ENCODE measurements at places on chromosomes 3 and 15. TPM values are rescaled to one million over a fixed set of nuclear protein-coding genes. Genes with fewer than 3 reads are reported as not detected.

DNA sequence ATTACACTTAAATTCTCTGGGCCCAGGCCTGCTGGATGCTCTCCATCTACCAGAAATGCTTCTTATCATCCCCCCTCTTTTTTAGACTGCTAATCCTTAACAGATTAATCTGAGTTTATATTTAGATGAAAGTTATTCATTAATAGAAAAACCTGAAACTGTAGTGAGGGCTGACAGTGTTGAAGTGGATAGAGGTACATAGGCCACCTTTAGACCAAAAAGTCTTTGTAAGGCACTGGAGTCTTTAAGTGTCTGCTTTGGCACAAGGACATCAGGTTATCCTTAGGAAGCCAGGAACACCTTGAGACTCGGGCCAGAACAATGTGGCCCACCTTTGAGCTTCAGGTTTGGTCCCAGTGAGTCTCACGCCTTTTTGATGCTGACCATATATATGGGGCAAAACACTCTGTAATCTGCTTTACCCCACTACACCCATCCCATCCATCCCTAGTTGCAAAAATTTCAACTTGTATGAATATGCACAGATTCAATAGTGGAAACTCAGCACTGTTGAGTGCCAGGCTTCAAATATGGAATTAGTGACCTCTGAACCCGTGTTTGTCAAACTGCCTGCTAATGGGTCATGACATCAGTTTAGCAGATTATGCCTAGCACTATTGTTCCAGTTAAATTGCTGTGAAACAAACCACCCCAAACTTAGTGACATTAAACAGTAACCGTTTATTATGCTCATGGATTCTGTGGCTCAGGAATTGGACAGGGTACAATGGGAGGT lies 44.0 kb downstream of the PDE8A start:
- no peak for DNase-seq

DNA sequence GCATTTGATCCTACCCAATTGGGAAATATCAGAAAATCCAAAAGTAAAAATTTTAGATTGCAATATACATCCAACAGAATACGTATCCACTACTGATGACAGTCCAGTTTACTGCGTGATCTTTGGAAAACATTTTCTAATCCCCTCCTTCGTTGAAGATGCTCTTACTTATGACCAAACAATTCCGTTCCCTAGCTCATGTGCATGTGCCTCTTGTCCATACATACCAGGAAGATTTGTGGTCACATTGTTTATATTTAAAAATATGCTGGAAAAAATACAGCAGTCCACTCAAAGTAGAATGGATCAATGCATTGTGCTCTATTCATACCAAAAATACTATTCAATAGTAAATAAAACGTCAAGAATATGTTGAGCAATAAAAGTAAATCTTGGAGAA lies 135.3 kb downstream of the CHL1 start:
- no peak for DNase-seq

DNA sequence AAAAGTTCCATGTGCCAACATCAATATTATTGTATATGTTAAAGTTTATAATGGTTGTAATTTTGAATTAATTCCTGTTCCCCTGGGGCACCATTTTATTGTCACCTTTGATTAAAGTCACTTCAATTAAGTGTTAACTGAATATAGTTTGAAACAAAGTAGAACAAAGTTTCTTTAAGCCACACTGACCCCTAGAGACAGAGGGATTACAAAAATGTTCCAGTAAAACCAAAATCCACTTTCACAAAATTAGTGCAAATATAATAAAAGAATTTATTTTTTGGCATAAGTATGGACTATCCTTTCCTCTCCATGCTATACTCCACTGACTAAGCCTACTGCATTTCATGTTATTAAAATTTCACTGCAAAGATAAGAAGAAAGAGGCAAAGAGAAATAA lies 123.9 kb downstream of the ZMAT3 start:
- DNase-seq = no peak

GRCh38 chr15:66169023-66169422 lies 84.5 kb downstream of the MEGF11 start:
- DNase-seq = no peak

GRCh38 chr15:51227940-51228732 lies 110.3 kb downstream of the CYP19A1 start:
- DNase-seq = no peak

- no peak for DNase-seq
Measured at GRCh38 chr3:43854283-43854682, 163.5 kb downstream of the ABHD5 start.

SMCO1 gene
- not detected for total RNA-seq

GRCh38 chr3:173902401-173902800 lies 504.9 kb downstream of the NLGN1 start:
- DNase-seq = no peak

VGLL3 gene
- total RNA-seq = not detected

DNA sequence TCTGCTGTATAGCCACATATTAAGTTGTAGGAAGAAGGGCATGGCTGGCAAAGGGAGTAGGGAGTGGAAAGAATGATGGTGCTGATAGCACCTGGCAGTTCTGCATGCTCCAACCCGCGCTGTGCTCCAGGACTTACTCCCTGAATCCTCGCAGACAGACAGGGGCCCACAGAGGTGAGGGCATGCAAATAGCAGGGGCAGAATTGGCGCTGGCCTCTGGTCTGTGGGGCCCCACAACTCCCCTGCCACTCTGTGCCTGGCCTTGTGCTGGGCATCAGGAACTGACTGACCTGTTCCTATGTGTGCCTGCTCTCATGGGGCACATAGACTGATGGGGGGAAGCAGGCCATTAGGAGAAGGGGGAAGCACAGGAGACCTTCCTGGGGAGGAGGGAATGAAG lies 20.9 kb downstream of the HDAC11 start:
- no peak for DNase-seq

CEP152 gene
- 9.2 TPM for total RNA-seq

- no peak for DNase-seq
Measured at GRCh38 chr3:25427942-25428788, at the start of gene RARB. Gene RARB, plus strand, starts transcription at chr3:25428263. Its CDS starts 469 bp downstream, at chr3:25428732.

TRPM1 gene
- not detected for total RNA-seq

MORC1 gene
- total RNA-seq = 0.12 TPM

ISLR2 gene
- total RNA-seq = not detected

DNA sequence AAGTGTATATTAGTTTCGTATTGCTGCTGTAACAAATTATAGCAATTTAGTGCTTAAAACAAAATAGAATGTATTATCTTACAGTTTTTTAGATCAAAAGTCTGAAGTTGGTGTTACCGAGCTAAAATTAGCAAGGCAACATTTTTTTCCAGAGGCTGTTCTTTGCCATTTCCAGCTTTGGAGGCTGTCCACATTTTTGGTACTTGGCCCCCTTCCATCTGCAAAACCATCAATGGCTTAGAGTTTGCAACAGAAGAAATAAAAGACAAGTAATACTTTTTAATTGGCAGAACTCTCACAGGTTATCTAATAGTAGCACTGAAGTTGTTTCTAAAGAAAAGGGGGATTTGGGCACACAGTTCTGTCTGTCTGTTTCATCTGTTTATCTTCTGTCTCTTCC lies 1248.5 kb downstream of the ROBO1 start:
- DNase-seq = no peak

- DNase-seq = no peak
Measured at GRCh38 chr15:25545017-25545416, 106.2 kb upstream of the UBE3A start.

DNA sequence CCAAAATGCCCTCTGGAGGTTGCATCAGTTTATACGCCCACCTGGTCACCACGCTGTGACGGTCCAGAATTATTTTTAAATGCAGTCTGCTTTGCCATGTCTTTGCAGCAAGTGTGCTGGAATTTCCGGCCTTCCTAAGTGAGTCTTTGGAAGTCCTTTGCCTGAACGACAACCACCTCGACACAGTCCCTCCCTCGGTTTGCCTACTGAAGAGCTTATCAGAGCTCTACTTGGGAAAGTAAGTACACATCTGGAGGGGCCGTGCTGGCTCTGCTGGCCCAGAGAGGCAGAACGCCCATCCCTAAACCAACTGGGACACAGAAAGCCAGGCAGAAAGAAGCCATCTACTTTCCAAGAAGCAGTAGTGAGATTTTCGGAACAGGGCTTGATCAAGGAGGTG lies 101.8 kb downstream of the LRRK1 start:
- no peak for DNase-seq

DNA sequence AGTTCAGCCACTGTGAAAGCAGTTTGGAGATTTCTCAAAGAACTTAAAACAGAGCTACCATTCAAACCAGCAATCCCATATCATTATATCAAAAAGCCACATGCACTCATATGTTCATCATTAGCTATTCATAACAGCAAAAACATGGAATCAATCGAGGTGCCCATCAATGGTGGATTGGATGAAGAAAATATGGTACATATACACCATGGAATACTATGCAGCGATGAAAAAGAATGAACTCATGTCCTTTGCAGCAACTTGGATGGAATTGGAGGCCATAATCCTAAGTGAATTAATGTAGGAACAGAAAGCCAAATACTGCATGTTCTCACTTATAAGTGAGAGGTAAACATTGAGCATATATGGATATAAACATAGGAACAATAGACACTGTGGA lies 32.1 kb downstream of the IMPG2 start:
- no peak for DNase-seq

SAMD7 gene
- total RNA-seq = not detected

SERPINI2 gene
- not detected for total RNA-seq

- no peak for DNase-seq
Measured at GRCh38 chr15:65115542-65115941, 542 bp upstream of the UBAP1L start.

- no peak for DNase-seq
Measured at GRCh38 chr3:166291186-166291955, 454.1 kb upstream of the BCHE start.

DNA sequence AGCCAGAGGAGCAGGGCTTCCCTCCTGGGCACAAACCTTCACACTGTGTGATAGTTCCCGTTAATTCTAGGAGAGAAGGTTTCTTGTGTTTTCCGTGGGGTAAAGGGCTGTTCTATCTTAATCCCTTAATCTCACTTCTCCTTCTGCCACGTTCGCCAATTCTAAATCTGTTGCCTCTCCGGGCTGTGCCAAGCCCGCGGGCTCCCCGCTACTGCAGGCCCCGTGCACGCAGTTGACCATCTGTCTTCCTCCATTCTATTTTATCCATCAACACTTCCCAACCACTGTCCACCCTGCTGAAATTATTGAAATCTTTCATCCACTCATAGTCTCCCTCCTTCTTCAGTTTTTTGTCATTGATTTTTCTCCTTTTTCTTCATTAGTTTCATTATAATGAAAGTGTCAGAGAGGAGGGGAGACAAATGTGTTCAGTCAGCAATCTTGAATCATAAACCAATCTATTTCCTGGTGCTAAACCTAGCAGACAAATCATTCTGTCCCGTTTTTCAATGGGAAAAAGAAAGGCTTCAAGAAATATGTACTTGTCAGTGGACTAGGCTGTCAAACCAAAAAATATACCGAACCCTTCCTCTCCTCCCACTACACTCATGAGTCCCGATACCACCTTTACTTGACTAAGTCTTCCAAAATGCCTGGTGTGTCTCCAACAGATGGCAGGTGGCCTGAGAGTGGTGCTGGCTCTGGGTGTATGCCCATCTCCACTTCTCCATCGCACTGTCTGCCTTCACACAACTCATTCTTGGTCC lies 39.6 kb downstream of the SLCO2A1 start:
- DNase-seq = no peak

ZPLD1 gene
- total RNA-seq = not detected

DNA sequence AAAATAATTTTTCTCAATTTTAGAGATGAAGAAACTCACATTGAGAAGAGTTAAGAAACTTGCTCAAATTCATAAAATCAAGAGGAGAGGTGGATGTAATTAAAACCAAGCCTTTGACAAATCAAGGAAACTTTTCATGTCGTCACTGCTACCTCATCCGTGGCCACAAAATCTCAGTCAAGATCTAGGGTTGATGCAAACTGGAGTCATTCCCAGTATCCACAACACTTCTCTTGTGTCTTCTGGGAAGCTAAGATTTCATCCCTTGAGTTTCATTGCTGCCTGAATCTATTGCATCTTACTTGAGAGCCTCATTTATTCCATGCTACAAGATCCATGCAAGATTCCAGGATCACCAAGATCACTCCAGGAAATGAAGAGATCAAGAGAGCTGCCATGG lies 5.4 kb upstream of the FBN1 start:
- DNase-seq = no peak

- DNase-seq = no peak
Measured at GRCh38 chr3:153099131-153099530, 62.9 kb upstream of the RAP2B start.

DNA sequence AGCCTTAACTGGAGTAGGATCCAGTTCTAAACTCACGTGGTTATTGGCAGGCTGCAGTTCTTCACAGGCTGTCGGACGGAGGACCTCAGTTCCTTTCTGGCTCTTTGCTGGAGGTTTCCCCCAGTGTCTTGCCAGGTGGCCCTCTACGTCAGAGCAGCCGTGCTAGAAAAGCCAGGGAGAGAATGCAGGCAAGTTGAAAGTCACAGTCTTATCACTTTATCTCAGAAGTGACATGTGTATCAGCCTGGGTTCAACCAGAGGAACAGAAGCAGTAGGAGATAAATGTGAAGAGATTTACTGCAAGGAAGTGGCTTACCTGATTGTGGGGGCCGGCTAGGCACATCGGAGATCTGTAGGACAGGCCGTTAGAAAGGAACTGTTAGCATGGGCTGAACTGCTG lies 125.3 kb upstream of the BNIP2 start:
- peak; percentile 77 for DNase-seq

DNA sequence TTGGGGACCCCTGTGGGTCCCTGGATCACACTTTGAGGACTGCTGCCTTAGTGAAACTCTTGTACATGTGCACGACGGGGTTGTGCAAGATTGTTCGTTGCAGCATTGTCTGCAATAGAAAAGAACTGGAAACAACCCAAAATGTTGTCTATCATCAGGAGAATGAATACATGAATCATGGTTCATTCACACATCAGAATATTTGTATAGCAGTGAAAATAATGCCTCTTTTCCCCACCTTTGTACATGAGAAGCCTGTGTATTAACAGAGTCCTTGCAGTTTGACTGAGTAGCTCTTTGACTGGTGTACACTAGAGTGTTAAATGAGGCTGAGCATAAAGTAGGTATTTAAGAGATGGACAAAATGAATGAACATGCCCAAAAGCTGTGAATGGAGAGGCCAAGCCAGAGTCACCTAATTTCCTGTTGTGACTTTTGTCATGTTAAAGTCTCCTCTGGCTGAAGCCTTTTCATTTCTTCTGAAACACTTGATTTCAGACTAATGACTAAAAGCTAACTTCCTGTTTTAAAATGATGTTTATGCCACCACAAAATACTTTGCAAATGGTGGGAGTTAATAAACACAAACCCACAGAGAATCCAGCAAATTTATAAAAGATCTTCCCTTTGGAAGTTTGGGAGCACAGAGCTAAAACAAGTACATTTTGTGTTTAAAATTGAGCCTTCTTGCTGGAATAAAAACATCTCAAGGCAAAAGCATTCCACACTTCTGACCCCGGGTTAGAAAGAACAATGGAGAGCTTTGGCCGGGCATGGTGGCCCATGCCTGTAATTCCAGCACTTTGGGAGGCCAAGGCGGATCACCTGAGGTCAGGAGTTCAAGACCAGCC lies 20.6 kb upstream of the USP3 start:
- DNase-seq = no peak

ITIH3 gene
- total RNA-seq = not detected

GRCh38 chr15:64455961-64456371 lies 4.4 kb upstream of the ZNF609 start:
- no peak for DNase-seq

Measured in natural killer cell (primary cell).